ENCODE measurements at places on chromosomes 5 and 9. TPM values are rescaled to one million over a fixed set of nuclear protein-coding genes. Genes with fewer than 3 reads are reported as not detected.

DNA sequence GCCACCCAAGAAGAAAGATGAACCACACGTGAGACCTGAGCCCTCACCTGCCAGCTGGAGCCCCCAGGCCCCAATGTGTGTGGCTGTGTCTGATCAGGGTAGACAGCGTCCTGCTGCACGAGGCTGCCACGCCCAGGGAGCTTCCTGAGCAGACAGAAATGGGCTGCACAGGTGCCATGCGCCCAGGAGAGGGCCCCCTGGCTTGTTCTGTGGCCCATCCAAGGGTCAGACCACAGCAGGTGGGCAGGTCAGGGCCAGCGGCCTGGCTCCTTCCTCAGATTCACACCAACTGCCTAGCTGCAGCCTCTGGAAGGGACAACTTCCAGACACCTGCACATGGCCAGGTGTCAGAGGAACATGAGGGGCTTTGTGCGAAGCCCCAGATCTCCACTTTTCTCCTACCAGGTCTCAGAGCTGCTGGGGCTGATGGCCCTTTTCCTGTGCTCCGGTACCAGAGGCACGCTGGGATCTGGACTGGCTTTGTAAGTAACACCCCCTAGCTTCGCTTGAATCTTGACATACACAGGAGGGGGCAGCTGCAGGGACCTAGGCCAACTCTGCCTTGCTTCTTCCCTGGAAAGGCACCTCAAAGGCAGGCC is 10.8 kb downstream of the SARDH start:
- no peak overlapping the region for H3K4me3 ChIP-seq
- peaks cover 5% of the 10 kb centered on the region for H3K27me3 ChIP-seq
- no peak overlapping the region for H3K27ac ChIP-seq
- no peaks in the 10 kb centered on the region for H3K4me1 ChIP-seq
- no peaks in the 10 kb centered on the region for H3K36me3 ChIP-seq

GRCh38 chr9:32603914-32604852 is 31.2 kb upstream of the NDUFB6 start:
- DNase-seq = no peak
- no peaks in the 10 kb centered on the region for H3K4me1 ChIP-seq
- peaks cover 27% of the 10 kb centered on the region for H3K27me3 ChIP-seq
- H3K4me3 ChIP-seq = no peak overlapping the region
- H3K27ac ChIP-seq = no peak overlapping the region

GRCh38 chr5:126269511-126269910 is 153.7 kb upstream of the GRAMD2B start:
- H3K27me3 ChIP-seq = peaks cover 16% of the 10 kb centered on the region
- H3K27ac ChIP-seq = no peak overlapping the region
- peaks cover 15% of the 10 kb centered on the region for H3K4me1 ChIP-seq
- no peaks in the 10 kb centered on the region for H3K36me3 ChIP-seq
- H3K4me3 ChIP-seq = no peak overlapping the region

DNA sequence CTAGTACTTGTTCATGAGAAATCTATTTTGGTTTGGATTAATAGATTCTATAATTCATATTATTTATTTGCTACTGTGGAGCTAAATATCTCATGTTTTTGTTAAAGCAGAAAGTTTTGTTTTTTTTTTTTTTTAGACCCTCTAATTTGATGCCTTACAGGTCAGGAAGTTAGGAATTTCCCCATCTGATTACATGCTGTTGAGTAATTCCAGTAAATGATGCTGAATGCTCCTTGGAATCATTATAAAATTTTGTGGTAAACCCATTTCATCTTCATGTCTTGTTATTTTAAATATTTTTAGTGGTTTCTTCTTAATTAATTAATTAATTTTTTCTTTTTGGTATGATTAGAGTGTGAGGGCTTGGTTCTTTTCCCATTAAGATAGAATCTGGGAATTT is 35.6 kb downstream of the NNT start:
- peaks cover 12% of the 10 kb centered on the region for H3K36me3 ChIP-seq
- no peaks in the 10 kb centered on the region for H3K4me1 ChIP-seq
- no peak overlapping the region for H3K27ac ChIP-seq
- no peak for DNase-seq
- no peak overlapping the region for H3K4me3 ChIP-seq

DNA sequence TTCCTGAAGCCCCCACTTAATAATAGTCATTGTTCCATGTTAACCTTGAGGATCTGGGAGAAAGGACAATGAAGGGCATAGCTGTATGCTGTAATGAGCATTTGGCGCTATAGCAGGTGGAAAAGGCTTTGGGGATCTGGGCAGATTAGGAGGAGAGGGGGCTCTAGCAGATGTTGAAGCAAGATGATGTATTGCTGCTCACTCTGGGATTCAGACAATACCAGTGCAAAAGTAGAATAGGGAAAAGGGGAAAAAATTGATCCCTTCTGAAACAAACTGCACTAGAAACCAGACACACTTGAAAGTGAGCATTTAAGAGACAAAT is 575.3 kb upstream of the MEF2C start:
- H3K4me1 ChIP-seq = no peaks in the 10 kb centered on the region
- DNase-seq = no peak
- H3K27me3 ChIP-seq = peaks cover 5% of the 10 kb centered on the region
- no peak overlapping the region for H3K4me3 ChIP-seq

PAEP gene
- not detected for total RNA-seq

- peaks cover 11% of the 10 kb centered on the region for H3K4me1 ChIP-seq
- no peaks in the 10 kb centered on the region for H3K27me3 ChIP-seq
- DNase-seq = no peak
- H3K4me3 ChIP-seq = no peak overlapping the region
- H3K27ac ChIP-seq = peak overlapping the region; percentile 48
- peaks cover 5% of the 10 kb centered on the region for H3K36me3 ChIP-seq
Measured at GRCh38 chr5:53568401-53568800, 8.0 kb downstream of the NDUFS4 start.

PCDHB16 gene
- 6.9 TPM for total RNA-seq

GRCh38 chr9:136921307-136921706 is 23.2 kb downstream of the FBXW5 start:
- H3K4me3 ChIP-seq = no peak overlapping the region
- no peaks in the 10 kb centered on the region for H3K27me3 ChIP-seq
- no peaks in the 10 kb centered on the region for H3K4me1 ChIP-seq
- no peak overlapping the region for H3K27ac ChIP-seq

GRCh38 chr9:14956208-14956607 is 46.0 kb upstream of the FREM1 start:
- DNase-seq = no peak
- H3K4me3 ChIP-seq = no peak overlapping the region
- no peaks in the 10 kb centered on the region for H3K27me3 ChIP-seq

DNA sequence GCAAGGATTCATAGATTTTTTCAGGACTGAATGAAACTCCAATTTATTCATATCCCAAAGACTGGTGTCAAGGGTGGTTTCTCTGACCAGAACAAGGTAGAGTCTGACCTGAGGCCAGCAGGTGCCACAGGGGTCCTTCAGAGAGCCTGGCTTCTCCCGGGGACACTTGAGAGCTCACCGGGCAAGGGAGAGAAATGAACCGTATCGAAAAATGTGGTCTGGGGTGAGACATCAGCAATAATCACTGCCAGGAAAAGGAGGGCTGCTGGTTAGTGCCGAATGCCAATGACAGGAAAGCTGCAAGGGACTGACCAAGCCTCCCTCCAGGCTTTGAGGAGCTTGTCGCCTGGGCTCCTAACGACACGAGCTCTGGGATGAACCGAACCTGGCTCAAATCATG is 142.7 kb downstream of the TTLL11 start:
- no peak overlapping the region for H3K27ac ChIP-seq
- no peaks in the 10 kb centered on the region for H3K27me3 ChIP-seq
- H3K4me3 ChIP-seq = no peak overlapping the region
- peaks cover 5% of the 10 kb centered on the region for H3K4me1 ChIP-seq
- H3K36me3 ChIP-seq = no peaks in the 10 kb centered on the region

DNA sequence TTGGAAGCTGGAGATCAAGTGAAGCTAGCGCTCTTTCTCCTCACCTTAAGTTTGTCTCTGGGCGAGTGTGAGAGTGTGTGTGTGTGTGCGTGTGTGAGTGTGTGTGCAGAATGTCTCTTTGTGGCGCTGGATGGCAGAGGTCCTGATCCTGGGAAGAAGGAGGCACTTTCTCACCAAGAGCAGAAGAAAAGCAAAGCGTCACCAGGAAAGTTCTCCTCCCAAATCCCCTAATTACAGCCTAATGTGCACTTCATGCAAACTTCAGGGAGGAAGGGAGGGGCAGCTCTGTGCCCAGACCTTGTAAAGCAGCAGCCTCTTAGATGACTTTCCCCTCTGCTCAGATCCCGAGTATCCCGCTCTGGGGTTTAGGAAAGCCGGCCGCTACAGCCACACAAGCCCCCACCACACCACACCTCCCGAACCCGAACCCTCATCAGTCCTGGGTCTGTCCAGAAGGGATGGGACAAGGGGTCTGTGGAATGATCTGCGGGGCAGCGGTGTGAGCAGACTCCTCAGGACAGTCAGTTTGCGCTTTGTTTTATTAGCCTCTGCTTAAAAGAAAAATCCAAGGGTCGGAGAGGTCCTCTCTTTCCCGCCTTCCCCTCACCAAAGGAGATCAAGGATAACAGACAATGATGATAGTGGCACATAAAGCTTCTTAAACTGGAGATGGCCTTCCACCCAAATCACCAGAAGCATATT is at the start of gene HAPLN1:
HAPLN1 (minus strand) TSS at position 20 of the 702 bp plus-strand sequence. CDS start 47,332 bp downstream, outside the sequence.
- H3K27ac ChIP-seq = peak within 1 kb of the TSS; percentile 82
- H3K27me3 ChIP-seq = peaks cover 16% of the 10 kb centered on the region
- DNase-seq = no peak
- H3K4me1 ChIP-seq = peaks cover 38% of the 10 kb centered on the region
- H3K36me3 ChIP-seq = no peaks in the 10 kb centered on the region
- H3K4me3 ChIP-seq = peak within 1 kb of the TSS; percentile 93

GRCh38 chr5:71907608-71908145 is 188.6 kb downstream of the CARTPT start:
- H3K27ac ChIP-seq = peak overlapping the region; percentile 84
- no peak for DNase-seq
- peaks cover 23% of the 10 kb centered on the region for H3K4me1 ChIP-seq
- peak overlapping the region; percentile 4 for H3K4me3 ChIP-seq
- H3K27me3 ChIP-seq = no peaks in the 10 kb centered on the region
- no peaks in the 10 kb centered on the region for H3K36me3 ChIP-seq

GRCh38 chr5:39001683-39002082 is 72.5 kb downstream of the RICTOR start:
- H3K36me3 ChIP-seq = peaks cover 28% of the 10 kb centered on the region
- no peak for DNase-seq
- peaks cover 5% of the 10 kb centered on the region for H3K4me1 ChIP-seq
- no peaks in the 10 kb centered on the region for H3K27me3 ChIP-seq

GRCh38 chr9:120151806-120152205 is 428.2 kb downstream of the CDK5RAP2 start:
- H3K27me3 ChIP-seq = peaks cover 9% of the 10 kb centered on the region
- H3K27ac ChIP-seq = no peak overlapping the region
- no peak for DNase-seq
- no peaks in the 10 kb centered on the region for H3K36me3 ChIP-seq
- no peaks in the 10 kb centered on the region for H3K4me1 ChIP-seq

- H3K4me3 ChIP-seq = no peak overlapping the region
- H3K27me3 ChIP-seq = no peaks in the 10 kb centered on the region
- H3K36me3 ChIP-seq = peaks cover 7% of the 10 kb centered on the region
- no peak overlapping the region for H3K27ac ChIP-seq
Measured at GRCh38 chr9:18746631-18747030, 272.7 kb downstream of the ADAMTSL1 start.

DNA sequence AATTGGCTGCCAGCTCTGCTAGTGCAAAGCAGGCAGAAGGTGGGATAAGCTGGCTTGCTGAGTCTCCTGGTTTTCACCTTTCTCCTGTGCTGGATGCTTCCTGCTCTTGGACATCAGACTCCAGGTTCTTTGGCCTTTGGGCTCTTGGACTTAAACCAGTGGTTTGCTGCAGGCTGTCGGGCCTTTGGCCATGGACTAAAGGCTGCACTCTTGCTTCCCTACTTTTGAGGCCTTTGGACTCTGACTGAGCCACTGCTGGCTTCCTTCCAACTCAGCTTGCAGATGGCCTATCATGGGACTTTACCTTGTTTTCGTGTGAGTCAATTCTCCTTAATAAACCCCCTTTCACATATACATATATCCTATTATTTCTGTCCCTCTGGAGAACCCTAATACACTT is 1293.9 kb upstream of the CDH6 start:
- no peak for DNase-seq
- H3K36me3 ChIP-seq = no peaks in the 10 kb centered on the region
- no peak overlapping the region for H3K4me3 ChIP-seq

ARHGAP26 gene
- total RNA-seq = 18.7 TPM

DND1 gene
- 2.6 TPM for total RNA-seq

DNA sequence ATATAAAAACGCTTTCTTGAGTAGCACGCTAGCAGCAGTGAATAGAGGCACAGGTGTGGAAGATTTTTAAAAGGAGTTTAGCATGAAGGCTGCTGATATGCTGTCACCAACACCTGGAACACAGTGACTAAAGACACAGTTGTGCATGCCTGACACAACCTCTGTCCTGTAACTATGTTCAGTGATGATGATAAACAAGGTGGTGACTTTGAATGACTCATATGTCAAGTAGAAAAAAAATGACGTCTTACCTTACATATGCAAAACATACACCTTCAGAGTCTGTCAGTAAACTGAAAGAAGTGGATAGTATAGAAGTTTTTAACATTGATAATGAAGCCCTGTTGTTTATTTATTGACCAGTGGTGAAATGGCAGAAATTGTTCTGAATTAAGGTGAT is 66.2 kb upstream of the ADCY2 start:
- H3K27me3 ChIP-seq = peaks cover 4% of the 10 kb centered on the region
- H3K36me3 ChIP-seq = no peaks in the 10 kb centered on the region
- peak overlapping the region; percentile 30 for H3K4me3 ChIP-seq
- H3K27ac ChIP-seq = peak overlapping the region; percentile 32
- H3K4me1 ChIP-seq = peaks cover 32% of the 10 kb centered on the region

DNA sequence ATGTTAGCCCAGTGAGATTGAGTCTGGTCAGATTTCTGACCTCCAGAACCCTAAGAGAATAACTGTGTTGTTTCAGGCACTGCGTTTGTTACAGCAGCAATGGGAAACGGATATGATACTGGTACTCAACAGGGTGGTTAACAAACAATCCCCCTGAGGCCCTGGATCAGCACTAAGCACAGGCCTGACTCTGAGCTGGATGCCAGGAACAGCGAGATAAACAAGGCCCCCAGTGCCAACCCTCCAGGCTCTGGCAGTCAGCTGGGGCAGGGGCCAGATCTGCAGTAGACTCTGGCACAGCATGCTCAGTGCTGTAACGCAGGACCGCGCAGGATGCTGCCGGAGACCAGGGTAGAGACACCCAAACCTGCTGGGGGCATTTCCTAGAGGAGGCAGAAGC is 22.1 kb downstream of the CPLX2 start:
- H3K4me1 ChIP-seq = no peaks in the 10 kb centered on the region
- no peak overlapping the region for H3K4me3 ChIP-seq
- no peak overlapping the region for H3K27ac ChIP-seq
- no peaks in the 10 kb centered on the region for H3K36me3 ChIP-seq

CCNO gene
- 1.6 TPM for total RNA-seq

EEIG1 gene
- 61.1 TPM for total RNA-seq

DCAF10 gene
- 31.2 TPM for total RNA-seq

TDRD7 gene
- 7.6 TPM for total RNA-seq

- H3K36me3 ChIP-seq = no peaks in the 10 kb centered on the region
- no peak for DNase-seq
- H3K27me3 ChIP-seq = peaks cover 12% of the 10 kb centered on the region
- peak overlapping the region; percentile 88 for H3K4me3 ChIP-seq
Measured at GRCh38 chr9:123356851-123357742, 1.1 kb downstream of the CRB2 start.

ZNF462 gene
- total RNA-seq = 129 TPM

SPATA31D4 gene
- not detected for total RNA-seq

Data from type B pancreatic cell (in vitro differentiated cells).